AG10803 (cell line): ENCODE measurements at places on chromosomes 7 and 10.

GRCh38 chr10:130254243-130254642, 118.1 kb downstream of the GLRX3 start:
- DNase-seq = no peak

GRCh38 chr10:48765039-48765438, 80.4 kb downstream of the WDFY4 start:
- no peak for DNase-seq

- peak; percentile 55 for DNase-seq
These were observed 170.3 kb downstream of the NRP1 start for GRCh38 chr10:33164060-33164709.

- no peak for DNase-seq
These were observed 184.2 kb upstream of the NOBOX start for GRCh38 chr7:144587701-144588100.
